ENCODE measurements at places on chromosomes 3 and 15. TPM values are rescaled to one million over a fixed set of nuclear protein-coding genes. Genes with fewer than 3 reads are reported as not detected.

DNA sequence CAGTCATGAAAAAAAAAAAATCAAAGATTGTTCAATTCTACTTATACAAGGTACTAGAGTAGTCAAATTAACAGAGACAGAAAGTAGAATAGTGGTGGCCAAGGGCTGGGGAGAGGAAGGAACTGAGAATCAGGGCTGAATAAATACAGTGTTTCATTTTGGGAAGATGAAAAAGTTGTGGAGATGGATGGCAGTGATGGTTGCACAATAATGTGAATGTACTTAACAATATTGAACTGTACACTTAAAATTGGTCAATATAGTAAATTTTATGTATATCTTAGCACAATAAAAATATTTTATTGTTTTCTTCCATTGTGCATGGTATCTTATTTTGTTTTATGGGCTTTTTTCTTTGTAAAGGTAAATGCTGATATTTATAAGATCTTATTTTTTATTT, 262.2 kb upstream of the AGTR1 start:
- DNase-seq, result no peak

- no peak for DNase-seq
Observed at GRCh38 chr15:83959477-83959876, 276.1 kb upstream of the GOLGA6L4 start.

KCNAB1 gene
- 1.5 TPM for polyA plus RNA-seq

FGF12 gene
- 7.3 TPM for polyA plus RNA-seq

DNA sequence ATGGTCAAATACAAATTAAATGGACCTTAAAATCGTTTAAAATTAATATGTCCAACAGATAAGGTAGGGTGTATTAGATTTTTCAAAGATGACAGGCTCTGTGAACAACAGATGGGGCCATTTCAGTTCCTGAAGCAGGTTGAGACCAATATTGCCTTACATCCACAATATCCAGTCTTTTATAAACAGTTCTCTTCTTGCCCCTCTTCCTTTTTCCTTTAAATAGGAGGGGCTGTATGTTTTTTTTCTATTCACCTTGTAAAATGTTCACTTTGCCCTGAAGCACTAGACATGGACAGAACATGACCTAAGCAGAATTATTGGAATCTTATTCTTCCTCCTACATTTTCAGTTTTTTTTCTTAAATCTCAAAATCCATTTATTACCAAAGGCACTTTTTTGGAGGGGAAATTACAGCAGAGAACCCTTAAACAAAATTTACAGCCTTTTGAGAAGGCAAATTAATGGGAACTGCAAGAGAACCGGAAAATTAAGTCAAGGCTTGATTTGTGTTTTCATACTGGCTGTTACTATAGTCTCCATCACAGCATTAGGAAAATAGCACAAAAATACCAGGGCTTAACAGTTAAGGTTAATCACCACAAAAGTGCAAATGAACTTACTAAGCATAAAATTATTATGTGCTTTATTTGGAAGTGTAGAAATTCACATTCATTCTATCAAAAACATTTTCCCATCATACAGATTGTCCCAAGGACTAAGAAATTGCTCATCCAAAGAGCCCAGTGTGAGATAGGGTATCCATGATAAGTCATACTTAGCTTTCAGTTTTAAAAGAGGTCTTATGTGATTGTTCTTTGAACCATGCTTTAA, 55.8 kb downstream of the CMSS1 start:
- DNase-seq, result no peak

ANO10 gene
- polyA plus RNA-seq, result 37.9 TPM

THPO gene
- 2.3 TPM for polyA plus RNA-seq

- no peak for DNase-seq
Observed at GRCh38 chr3:131386429-131387165, 5.0 kb downstream of the NUDT16 start.

OXNAD1 gene
- 13.4 TPM for polyA plus RNA-seq

CD80 gene
- 1.8 TPM for polyA plus RNA-seq

GRCh38 chr3:112802338-112802737, 44.3 kb downstream of the CD200R1L start:
- no peak for DNase-seq

SPG21 gene
- polyA plus RNA-seq, result 115 TPM

- no peak for DNase-seq
Observed at GRCh38 chr3:112931736-112932521, 43.0 kb downstream of the CD200R1 start.

GRCh38 chr3:46183330-46183729, 24.8 kb downstream of the CCR1 start:
- DNase-seq, result no peak

DNA sequence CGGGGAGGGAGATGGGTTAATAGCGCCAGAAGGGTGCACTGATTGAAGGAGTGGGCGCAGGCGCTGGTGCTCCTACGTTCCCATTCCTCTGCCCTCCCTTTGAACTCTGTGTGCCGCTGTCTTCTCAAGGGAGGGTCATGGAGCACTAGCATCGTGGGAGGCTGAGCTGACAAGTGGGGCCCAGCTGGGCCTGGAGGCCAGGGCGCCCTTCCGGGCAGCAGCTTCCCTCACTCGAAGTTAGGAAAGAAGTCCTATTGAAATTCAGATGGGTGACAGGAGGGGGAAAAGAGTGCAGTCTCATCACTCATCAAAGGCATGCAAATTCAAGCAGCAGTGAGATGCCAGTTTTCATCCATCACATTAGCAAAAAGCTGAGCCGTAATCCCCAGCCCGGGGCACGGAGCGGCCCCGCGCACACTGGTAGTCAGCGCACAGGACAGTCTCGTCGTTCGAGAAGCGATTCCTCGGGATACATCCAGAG, 128.2 kb downstream of the LRRK1 start:
- DNase-seq, result no peak

DNA sequence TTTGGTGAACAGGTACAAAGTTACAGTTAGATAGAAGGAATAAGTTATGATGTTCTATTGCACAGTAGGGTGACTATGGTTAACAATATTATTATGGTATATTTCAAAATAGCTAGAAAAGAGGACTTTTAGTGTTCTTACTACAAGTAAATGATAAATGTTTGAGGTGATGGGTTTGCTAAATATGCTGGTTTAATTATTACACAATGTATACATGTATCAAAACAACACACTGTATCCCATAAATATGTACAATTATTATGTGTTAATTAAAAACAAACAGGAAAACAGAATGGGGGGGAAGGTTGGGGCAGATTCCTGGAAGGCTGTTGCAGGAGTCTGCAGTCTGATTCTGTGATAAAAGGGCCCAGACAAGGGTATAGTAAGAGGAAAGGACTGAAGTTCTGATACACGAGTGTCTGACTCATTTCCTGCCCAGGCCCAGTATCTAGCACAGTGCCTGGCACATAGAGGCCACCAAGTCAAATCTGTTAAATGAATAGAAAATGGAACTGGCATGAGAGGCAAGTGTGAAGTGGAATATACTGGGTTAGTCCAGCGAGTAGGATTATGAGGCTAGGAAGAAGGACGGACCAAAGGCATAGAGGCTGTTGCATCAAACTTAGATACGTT, 7.2 kb upstream of the ENTPD3 start:
- no peak for DNase-seq

GRCh38 chr15:70259640-70260508, 162.2 kb upstream of the TLE3 start:
- DNase-seq, result no peak

CCDC39 gene
- polyA plus RNA-seq, result 15.0 TPM

P2RY13 gene
- 1.1 TPM for polyA plus RNA-seq

DNA sequence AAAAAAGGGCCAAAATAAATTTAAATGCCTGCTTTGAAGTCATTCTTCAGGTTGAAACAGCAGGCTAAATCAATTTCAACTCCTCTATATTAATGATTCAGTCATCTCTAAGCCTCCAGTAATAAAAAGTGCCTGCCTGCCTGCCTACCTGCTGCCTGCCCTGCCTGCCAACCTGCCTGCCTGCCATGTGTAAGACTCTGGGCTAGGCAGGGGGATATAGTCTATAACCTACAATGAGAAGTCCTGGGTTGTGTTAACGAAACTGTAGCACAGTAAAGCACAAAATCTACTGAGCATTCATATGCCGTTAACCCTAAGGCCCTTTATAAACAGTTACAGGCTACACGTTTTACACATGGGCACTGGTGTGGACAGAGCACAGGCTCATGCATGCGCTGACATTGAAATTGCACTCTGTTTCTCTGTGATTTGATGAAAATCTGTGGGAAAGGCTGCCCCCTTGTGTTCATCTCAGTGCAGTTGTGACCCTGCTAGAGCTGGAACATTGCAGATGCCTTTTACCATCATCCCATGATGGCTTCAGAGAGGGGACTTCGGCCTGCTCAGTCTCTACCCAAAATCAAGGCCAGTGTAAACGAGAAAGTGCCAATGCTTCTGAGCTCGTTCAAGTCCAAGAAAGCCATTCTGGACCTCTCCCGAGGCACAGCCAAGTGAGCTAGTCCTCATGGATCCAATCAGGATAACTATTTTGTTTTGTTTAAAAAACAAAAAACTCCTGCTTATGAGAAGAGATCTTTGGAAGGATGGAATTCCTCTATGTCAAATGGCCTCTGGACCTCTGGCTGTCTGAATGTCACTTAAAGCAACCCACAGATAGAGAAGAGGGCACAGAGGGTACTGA, 64.6 kb downstream of the EFL1 start:
- DNase-seq, result peak; percentile 64

AP3B2 gene
- polyA plus RNA-seq, result 2.5 TPM

DNA sequence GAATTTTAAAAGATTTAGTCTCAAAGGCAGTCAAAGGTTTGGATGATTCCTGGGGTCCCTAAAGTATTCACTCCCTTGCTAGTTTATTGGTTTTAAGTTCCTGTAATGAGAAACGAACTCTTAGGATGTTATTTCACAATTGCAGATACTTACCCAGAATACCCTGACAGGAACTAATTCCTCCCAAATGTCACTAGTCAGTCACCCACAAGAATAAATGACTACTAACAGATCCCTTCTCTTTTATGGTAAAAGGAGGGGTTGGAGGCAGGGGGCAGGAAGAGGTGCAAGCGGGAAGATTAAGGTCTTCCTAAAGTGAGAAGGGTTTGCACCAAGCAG, 174.2 kb upstream of the SLC2A2 start:
- DNase-seq, result no peak

LRRC3B gene
- polyA plus RNA-seq, result 6.1 TPM

GCSAM gene
- polyA plus RNA-seq, result 1.9 TPM

Data from right lung (tissue), 10 donors.